ENCODE measurements at places on chromosomes 4 and X.

GRCh38 chr4:182600093-182600492, 317.1 kb downstream of the DCTD start:
- DNase-seq = peak; percentile 65

GRCh38 chr4:124887739-124888138, 175.2 kb upstream of the ANKRD50 start:
- DNase-seq = no peak

DNA sequence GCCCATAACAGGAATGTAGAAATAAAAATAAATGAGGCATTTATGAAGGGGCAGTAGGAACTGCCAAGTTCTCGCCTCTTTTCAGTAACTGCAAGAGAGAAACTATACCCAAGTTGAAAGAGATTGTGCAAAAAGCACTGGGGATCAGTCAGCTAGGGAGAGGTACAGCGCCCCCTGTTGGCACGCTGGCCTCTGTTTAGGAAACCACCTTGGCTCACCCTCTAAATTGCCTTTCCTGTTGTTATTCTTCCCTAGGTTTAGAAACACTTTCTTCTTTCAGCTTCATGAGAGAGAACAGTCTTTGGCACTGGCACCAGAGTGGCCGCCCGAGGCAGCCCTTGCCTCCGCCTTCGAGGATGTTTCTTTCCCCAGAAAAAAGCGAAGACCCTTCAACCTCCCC, 348.5 kb downstream of the MID1IP1 start:
- peak; percentile 23 for DNase-seq

- DNase-seq = no peak
Measured at GRCh38 chr4:65344278-65344825, 325.9 kb downstream of the EPHA5 start.

GRCh38 chrX:108091878-108092291, 307 bp downstream of the ATG4A start:
- no peak for DNase-seq

GRCh38 chrX:72107320-72107719, 24.4 kb downstream of the RTL5 start:
- DNase-seq = peak; percentile 43

GRCh38 chr4:85039526-85039925, 73.0 kb upstream of the WDFY3 start:
- DNase-seq = no peak

GRCh38 chrX:68823413-68824151, 5.2 kb upstream of the EFNB1 start:
- DNase-seq = no peak

GRCh38 chr4:109676886-109677285, 26.4 kb downstream of the CASP6 start:
- DNase-seq = no peak

GRCh38 chrX:53073115-53073586, 9.0 kb upstream of the TSPYL2 start:
- no peak for DNase-seq

Data from HFFc6 (cell line).